ENCODE measurements at places on chromosomes 2 and 18.

- no peak for DNase-seq
These were observed 44.6 kb downstream of the ADD2 start for GRCh38 chr2:70723286-70723885.

- no peak for DNase-seq
These were observed 208.1 kb downstream of the NR4A2 start for GRCh38 chr2:156124458-156124857.

- no peak for DNase-seq
These were observed 14.4 kb upstream of the BIN1 start for GRCh38 chr2:127121353-127121752.

DNA sequence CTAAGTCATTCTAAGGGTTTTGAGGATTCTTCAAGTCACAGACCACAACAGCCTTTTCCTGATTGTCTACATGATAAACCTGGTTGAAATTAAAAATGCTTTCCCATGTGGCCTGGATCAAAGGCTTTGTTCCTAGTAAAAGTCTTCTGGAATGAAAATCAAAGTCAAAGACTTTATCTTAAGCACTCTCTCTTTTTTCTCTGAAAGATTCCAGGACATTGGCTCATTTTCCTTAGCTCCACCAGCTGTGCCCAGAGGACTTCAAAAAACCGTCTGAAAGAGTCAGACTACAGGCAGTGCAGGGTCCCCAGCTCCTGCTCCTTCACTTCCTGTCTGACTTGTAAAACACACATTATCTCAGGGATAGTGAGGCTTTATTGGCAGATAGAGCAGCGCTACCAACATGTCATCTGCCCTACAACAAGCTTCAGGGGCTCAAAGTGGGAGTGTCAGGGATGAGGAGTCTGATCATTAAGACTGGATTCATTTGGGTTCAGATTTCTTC, 148.2 kb downstream of the ESCO1 start:
- no peak for DNase-seq

DNA sequence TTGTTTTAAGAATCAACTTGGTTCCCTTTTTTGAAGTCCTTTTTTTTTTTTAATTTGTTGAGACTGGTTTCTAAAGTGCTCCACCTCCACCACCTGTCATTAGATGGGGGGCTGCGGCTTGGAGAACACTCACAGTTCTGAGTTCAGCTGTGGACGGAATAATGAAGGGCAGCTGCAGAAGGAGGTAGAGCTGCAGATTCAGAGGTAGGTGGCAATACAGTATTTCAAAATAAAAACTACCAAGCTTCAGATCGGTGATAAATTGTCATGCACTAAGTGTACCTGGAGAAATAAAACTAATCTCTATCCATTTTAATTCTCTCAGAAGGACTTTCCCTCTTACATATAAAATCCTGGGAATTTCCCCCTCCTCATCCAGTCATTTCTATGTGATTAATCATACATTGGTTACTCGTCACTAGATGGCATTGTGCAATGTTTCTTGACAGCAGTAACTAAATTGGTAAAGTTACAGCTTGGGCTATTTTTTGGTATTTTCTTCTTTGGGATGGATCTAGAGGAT, 81.1 kb upstream of the SLC39A10 start:
- DNase-seq = no peak

Data from right hindlimb (tissue), 1 donor.